ENCODE measurements at places on chromosomes 4 and X.

- DNase-seq: no peak
Observed at GRCh38 chr4:135338181-135338580, 1136.6 kb upstream of the PABPC4L start.

DNA sequence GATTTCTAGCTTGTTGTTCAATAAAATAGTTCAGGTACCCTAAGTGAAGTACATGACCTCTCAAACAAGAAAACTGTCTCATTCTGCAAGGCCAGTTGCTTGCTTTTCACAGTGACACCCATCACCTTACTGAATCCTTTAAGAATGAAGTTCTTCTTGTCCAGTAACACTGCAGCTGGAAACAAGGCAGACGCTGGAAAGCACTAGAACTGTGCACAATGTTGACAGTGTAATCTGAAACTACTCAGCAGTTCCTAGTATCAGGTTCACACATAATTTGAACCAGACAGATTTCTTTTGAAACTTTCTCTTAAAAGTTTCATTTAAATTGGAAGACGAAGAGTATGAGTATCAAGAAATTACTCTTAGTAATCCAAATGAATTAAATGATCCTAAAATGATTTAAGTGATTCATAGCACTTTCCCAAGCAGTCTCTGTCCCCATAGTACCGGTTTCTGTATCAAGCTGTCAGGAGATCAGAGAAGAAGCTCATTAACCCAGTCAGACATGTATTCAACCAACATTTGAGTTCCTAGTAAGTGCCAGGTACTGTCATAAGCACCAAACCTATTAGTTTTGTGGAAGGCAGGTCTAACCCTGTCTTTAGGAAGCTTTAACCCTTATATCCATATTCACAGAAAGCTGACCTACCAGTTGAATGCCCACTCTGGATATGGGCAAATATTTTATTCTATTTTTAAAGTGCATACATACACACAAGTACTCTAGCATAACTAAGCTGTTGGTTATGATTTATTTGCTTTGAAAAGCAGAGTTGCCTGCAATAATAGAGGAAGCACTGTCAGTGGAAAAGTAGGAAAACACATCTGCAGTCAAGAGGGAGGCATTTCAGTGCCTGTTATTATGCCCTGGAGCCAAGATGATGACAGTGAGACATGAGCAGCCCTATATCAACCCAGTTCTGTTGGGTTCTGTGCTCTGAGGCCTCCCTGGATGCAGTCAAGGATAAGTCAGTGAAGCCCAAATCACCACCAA, 63.6 kb downstream of the PALLD start:
- no peak for DNase-seq

GRCh38 chr4:35884714-35885480, 359.4 kb downstream of the ARAP2 start:
- DNase-seq: no peak

- no peak for DNase-seq
Observed at GRCh38 chr4:146834263-146835034, 111.2 kb downstream of the TTC29 start.

- DNase-seq: no peak
Observed at GRCh38 chrX:85851418-85851817, 195.9 kb downstream of the CHM start.

- no peak for DNase-seq
Observed at GRCh38 chr4:25930731-25931354, 16.8 kb downstream of the SMIM20 start.

DNA sequence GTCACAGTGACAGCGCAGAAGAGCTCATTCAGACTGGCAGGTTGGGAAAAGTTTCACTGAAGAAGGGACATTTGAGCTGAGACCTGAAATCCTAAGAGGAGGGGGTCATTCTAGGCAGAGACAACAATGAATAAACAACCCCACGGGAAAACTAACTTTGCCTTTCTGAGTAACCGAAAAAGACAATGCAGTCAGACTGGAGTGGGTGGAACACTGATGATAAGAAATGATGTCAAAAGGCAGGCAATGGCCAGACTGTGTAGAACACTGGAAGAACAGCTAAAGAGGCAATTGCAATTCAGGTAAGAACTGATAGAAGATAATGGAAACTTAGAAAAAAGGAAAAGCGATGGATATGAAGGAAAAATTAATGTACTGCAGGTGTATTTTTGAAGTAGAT, 73.8 kb downstream of the CHIC2 start:
- DNase-seq: no peak

DNA sequence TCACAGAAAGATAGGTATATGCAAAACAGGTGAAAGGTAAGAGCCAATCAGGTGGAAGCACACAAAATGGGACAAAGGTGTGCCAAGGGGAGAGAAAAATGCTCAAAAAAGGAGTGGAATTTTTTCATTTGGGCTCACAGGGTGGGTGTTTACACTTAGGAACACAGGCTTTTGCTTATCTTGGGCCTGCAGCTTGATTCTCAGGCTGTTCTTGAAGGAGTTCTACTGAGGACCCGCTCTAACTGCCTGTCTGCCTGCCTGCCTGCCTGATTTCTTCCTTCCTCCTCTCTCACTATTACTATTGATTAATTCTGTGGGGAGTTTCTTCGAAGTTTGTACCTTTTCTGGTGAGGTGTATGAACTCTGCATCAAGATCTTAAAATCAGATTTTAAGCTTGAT, 120.3 kb upstream of the CTSO start:
- no peak for DNase-seq

GRCh38 chrX:75107863-75108509, 48.1 kb downstream of the ABCB7 start:
- no peak for DNase-seq

- DNase-seq: no peak
Observed at GRCh38 chr4:40617872-40618271, 11.8 kb downstream of the RBM47 start.

DNA sequence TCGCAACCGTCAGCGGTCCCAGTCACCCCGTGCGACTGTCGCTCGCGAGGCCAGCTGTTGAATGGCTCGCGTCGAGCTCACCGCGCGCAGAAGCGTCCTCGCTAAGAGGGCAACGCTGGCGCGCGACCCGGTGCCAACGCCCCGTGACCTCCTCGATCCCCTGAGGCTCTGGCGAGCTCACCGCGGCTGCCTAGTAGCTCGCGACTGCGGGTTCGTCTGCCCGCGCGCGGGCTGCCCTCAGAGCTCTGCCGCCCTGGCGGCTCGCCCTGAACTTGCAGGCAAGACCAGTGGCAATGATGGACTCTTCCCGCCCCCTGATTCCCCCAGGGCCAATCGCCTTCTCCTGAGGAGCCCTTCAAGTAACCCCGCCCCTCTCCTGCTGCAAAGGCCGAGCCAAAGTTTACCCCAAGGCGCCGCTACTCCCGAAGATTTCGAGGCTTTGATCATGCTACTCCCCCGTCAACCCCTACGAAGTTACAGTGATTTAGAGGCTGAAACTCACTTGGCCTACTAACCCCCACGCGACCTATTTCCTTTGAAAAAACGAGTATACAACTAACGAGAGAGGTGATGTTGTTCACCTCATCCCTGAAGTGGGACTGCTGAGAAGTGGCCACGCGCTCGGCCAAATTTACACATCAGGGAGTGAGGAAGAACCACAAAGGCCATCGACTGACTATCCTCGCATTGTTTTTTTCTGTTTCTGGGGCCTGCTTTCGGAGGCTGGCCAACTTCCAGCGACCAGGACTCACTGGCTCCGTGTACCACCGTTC, 37.5 kb downstream of the PGRMC1 start:
- peak; percentile 46 for DNase-seq

- DNase-seq: no peak
Observed at GRCh38 chr4:164203476-164203875, 550.5 kb upstream of the SMIM31 start.

DNA sequence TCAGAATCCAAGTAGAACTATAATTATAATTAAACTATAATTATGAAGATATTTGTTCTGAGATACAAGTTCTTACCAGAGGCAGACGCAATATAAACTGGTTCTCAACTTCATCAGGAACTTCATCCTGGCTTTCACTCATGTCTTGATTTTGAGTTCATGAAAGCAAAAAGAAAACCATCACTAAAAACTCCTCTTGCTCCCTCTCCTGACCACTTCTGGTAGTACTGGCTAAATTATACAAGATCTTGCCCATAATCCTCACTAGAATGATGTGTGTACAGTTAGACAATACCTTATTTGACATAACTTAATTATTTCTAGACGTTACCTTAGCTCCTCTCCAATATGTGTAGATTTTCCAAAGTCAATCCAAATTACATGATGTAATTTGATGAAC, 3.7 kb downstream of the TAF7L start:
- no peak for DNase-seq

DNA sequence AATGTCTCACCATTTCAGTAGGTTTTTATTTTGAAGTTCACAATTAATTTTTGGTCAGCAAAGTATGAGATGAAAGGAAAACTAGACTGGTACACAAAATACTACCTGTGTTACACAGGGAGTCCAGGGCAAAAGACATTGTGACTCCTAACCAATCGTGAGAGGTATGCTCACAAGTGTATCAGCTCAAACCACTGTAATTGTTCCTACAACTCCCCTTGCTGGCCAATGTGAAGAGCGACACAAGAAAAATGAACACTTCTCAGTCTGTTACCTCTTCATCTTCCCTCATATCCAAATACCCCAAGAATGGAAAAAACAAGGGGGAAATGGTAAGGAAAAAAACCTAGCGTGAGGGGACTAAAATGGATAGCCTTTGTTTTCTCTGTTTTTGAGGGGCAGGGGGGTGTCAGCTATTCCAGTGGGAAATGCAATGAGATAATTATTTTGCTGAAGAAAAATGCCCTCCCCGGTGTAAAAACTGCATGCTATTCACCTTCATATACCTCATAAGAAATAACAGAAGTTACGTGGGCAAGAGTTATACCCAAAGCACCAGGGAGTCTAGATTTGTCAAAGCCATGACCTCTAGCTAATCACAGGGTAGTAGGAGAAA, 30.6 kb upstream of the NSUN7 start:
- no peak for DNase-seq

- no peak for DNase-seq
Observed at GRCh38 chr4:86096373-86096772, 263.5 kb downstream of the MAPK10 start.

DNA sequence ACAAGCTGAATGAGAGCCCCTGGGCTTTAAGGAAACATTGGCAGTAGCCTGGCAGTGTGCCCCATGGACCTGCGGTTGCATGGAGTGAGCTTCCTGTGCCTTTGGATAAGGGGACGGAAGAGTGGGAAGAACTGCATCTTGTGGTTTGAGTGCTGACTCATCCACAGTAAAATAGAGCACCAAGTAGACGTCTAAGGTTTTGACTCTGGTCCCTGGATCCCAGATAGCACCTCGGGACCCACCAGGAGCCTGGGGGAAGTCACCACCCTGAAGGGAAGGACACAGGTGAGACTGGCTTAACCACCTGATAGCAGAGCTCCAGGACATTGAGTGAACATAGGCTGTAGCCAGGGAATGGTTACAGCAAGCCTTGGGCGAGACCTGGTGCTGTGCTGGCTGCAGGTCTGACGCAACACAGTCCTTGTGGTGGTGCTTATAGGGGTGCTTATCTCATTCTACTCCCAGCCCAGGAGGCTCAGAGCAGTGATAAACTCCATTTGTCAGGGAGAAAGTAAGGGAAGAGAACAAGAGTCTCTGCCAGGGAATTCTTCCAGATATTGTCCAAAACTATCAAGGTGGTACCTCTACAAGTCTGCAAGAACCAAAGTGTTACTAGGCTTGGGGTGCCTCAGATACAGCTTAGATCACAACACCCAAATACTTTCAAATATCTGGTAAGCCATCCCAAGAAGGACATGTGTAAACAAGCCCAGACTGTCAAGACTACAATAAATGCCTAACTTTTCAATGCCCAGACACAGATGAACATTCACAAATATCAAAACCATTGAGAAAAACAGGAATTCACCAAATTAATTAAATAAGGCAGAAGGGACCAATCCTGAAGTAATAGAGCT, 123.6 kb upstream of the TET2 start:
- DNase-seq: no peak

- peak; percentile 19 for DNase-seq
Observed at GRCh38 chr4:111283066-111283677, 660.3 kb upstream of the PITX2 start.

DNA sequence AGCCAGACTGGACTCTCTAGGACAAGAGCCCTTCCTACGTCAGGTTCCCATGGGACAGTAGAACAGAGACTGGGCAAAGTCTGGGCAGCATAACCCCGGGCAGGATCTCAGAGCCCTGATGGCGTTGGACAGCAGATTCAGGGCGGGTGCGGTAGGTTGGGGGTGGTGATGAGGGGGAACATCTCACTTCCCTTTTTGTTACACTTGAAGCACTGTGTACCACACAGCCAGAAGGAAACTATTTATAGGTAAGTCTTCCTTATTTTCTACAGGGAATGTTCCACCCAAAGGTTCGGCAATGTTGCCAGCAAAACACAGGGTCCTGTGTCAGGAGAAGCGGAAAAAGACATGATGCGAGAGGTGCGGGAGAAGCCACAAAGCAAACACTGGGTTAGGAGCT, 54.3 kb downstream of the TSC22D3 start:
- DNase-seq: no peak

GRCh38 chr4:99383833-99384392, 31.4 kb upstream of the ADH1C start:
- no peak for DNase-seq

All from stimulated activated CD4-positive, alpha-beta T cell treated with anti-CD3 and anti-CD28 coated beads, TNF-alpha, amount 100 ng/mL, for 48 hours (primary cell).